ENCODE measurements at places on chromosomes 12 and 14. TPM values are rescaled to one million over a fixed set of nuclear protein-coding genes. Genes with fewer than 3 reads are reported as not detected.

ZBTB1 gene
- total RNA-seq: 64.9 TPM

ANKRD33 gene
- not detected for total RNA-seq

POTEM gene
- total RNA-seq: not detected

FITM1 gene
- total RNA-seq: 0.32 TPM

DPPA3 gene
- total RNA-seq: not detected

PCED1B gene
- 0.43 TPM for total RNA-seq

FOXJ2 gene
- total RNA-seq: 12.0 TPM

PRB2 gene
- total RNA-seq: not detected

PIK3C2G gene
- not detected for total RNA-seq

LIN7A gene
- 0.13 TPM for total RNA-seq

KLRF2 gene
- total RNA-seq: not detected

SAMD4A gene
- total RNA-seq: 53.2 TPM

SLC39A2 gene
- total RNA-seq: 0.11 TPM

TSPAN19 gene
- total RNA-seq: not detected

MANSC1 gene
- 16.2 TPM for total RNA-seq

CBX5 gene
- total RNA-seq: 72.2 TPM

ZNF84 gene
- 28.5 TPM for total RNA-seq

CCDC197 gene
- total RNA-seq: not detected

STX2 gene
- total RNA-seq: 48.5 TPM

STAT6 gene
- total RNA-seq: 133 TPM

JDP2 gene
- total RNA-seq: 122 TPM

NANOG gene
- 0.32 TPM for total RNA-seq

KCNA5 gene
- total RNA-seq: not detected

MYF6 gene
- total RNA-seq: not detected

MIP gene
- 0.26 TPM for total RNA-seq

ALDH1L2 gene
- total RNA-seq: 60.5 TPM

SVOP gene
- under 0.01 TPM for total RNA-seq

ACSM4 gene
- total RNA-seq: not detected

TXNDC16 gene
- total RNA-seq: 9.0 TPM

KRT2 gene
- total RNA-seq: not detected

GRIP1 gene
- total RNA-seq: 0.26 TPM

TEAD4 gene
- total RNA-seq: 12.3 TPM

RPL10L gene
- total RNA-seq: not detected

LMNTD1 gene
- total RNA-seq: 0.52 TPM

CLSTN3 gene
- total RNA-seq: 8.9 TPM

POLR3B gene
- total RNA-seq: 12.8 TPM

TMTC1 gene
- 127 TPM for total RNA-seq

GALNT9 gene
- total RNA-seq: 2.4 TPM

NRXN3 gene
- total RNA-seq: not detected

OR4E2 gene
- not detected for total RNA-seq

KRT4 gene
- 0.43 TPM for total RNA-seq

PARP2 gene
- total RNA-seq: 7.3 TPM

GNB3 gene
- total RNA-seq: 4.3 TPM

NFE2 gene
- total RNA-seq: 0.65 TPM

NAV3 gene
- 10.6 TPM for total RNA-seq

RHEBL1 gene
- total RNA-seq: 0.54 TPM

ABCB9 gene
- total RNA-seq: 9.4 TPM

KRT82 gene
- not detected for total RNA-seq

CSRNP2 gene
- total RNA-seq: 27.1 TPM

COX8C gene
- not detected for total RNA-seq

ACRBP gene
- 0.26 TPM for total RNA-seq

COX6A1 gene
- 265 TPM for total RNA-seq

SERPINA4 gene
- not detected for total RNA-seq

RPS6KL1 gene
- total RNA-seq: 0.78 TPM

GUCY2C gene
- 0.11 TPM for total RNA-seq

SALL2 gene
- 4.4 TPM for total RNA-seq

Data from articular chondrocyte of knee joint (primary cell).